Astrocyte of the spinal cord (primary cell): ENCODE measurements at places on chromosomes 12 and 14.
A peak's percentile ranks its signal among the peaks of the same experiment; 100 is the strongest.

DNA sequence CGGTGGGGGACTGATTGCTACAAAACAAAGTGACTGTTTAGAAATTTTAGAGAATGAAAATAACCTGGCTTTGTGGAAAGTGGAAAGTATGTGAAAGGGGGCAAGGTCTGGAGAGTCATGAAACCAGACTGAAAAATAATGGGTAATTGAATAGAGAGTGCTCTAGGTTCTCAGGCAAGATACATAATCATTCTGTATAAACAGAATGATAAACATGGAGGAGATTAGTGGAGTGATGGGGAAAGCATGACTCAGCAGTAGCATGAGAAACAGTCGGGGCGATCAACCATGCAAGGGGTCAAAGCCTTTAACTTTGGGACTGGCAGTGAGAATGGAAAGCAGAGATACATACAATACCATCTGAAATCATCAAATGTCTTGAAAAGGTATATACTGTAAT lies 332.5 kb downstream of the CCER1 start:
- DNase-seq: peak; percentile 6

DNA sequence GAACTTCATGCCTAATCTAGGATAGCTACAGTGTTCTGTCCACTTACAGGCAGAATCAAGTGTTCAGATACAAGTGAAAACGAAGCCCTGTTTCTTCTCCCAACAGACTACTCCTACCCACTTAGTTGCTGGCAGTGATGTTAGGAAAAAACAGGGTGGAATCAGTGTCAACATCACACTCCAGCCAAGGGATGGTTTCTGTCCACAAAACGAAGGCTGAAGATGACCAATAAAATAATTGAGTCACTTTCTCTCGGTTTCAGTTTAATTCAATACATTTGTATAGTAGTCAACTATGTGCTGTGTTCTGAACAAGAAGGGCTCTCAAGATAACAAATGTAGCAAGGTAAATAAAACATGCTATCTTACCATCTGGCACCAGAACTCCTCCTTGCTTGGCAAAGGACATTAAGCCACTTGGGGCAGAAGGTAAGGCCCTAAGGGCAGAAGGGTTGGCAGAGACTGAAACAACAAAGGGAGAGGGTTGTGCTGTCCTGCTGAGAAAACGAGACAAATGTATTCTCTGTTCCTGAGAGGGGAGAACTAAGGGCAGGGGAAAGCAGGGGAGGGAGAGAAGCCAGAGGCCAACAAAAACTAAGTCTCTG lies 393.6 kb downstream of the DPF3 start:
- DNase-seq: no peak

GRCh38 chr12:107242189-107242588 lies 148.8 kb upstream of the CRY1 start:
- peak; percentile 37 for DNase-seq

DNA sequence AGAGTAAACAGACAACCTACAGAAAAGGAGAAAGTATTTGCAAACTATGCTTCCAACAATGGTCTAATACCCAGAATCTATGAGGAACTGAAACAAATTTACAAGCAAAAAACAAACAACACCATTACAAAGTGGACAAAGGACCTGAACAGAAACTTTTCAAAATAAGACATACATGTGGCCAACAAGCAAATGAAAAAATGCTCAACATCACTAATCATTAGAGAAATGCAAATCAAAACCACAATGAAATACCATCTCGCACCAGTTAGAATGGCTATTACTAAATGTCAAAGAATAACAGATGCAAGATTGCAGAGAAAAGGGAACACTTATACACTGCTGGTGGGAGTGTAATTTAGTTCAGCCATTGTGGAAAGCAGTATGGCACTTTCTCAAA lies 125.8 kb downstream of the C12orf42 start:
- DNase-seq: no peak

- DNase-seq: no peak
Measured at GRCh38 chr12:8676651-8677050, 14.0 kb upstream of the MFAP5 start.

DNA sequence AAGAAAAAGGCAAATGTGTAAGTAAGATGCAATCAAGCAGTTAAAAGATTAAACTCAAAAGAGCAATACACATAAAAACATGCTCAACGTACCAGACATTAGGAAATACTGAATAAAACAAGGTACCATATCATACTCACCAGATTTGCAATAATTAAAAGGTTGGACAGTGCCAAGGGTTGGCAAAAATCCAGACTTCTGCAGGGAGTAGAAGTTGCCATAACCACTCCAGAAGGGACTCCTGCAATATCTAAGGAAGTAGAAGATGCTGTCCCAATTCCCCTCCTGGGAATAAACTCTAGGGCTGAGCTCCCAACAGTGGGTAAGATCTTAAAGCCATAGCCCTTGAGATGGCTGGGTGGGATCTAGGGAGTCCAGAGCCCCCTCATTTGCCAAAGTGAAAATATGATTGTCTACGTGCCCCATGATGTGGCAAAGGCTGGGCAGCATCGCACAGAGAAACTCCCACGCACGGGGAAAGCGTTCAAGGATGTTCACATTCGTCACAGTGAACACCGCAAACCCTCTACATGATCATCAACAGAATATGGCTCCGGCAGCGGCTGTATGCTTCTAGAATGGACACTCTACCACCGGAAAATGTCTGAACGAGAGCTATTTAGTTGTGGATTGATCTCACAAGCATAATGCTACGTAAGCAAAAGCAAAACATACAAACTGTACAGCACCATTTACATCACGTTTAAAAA lies 12.3 kb downstream of the KCTD10 start:
- DNase-seq: no peak

- DNase-seq: no peak
Measured at GRCh38 chr12:47131011-47131410, 51.3 kb upstream of the AMIGO2 start.

DNA sequence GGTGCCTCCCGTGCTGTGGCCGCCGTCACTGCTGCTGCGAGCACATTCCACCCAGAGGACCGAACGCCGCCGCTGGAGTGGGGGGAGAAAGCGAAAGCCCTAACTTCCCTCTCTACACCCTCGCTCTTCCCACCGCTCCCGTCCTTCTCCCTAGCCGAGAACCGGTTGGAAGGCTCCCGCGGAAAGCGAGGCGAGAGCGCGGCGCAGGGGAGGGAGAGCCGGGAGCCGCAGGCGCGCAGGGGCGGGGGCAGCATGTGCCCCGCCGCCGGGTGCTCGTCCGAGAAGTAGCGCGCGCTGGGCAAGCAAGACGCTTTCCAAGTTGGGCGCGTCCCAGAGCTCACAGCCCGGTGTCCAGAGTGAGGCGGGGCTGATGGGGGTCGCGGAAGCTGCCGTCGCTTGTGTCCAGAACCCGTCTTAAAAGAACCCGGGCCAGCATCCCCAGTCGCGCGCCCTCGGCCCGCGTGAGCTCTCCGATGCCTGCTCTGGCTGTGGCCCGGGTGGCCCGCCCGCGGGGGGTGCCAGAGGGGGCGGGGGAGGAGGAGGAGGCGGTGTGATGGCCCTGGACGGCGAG lies at the start of gene TRHDE:
Gene TRHDE (plus strand): TSS at position 280 of the 571 bp plus-strand sequence. CDS start 274 bp downstream, at position 554.
- DNase-seq: peak; percentile 76

DNA sequence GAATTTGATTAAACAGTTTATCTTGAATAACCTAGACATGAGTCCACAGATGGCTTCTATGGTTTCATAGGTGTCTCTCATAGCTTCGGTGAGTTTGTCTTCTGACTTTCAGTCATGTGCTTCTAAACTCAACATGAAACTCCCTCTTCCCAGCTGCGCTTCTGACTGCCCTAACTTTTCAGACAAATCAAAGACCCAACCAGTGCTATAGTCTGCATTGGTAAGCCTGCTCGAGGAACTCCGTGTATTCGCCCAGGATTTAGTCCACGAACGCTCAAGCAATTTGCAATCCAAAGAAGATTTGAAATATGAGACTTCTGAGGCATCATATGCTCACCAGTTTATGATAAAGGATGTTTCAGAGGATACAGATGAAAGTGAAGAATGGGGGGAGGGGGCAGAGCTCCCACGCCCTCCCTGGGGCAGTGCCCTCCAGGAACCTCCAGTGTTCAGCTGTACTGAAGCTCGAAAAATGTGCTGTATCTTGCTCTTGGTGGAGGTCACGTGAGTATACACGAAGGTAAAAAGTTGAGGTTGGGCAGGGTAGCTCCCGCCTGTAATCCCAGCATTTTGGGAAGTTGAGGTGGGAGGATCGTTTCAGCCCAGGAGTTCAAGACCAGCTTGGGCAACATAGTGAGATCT lies 5.2 kb upstream of the RILPL2 start:
- DNase-seq: no peak

GRCh38 chr12:121797937-121798786 lies 4.7 kb upstream of the RHOF start:
- DNase-seq: peak; percentile 54

DNA sequence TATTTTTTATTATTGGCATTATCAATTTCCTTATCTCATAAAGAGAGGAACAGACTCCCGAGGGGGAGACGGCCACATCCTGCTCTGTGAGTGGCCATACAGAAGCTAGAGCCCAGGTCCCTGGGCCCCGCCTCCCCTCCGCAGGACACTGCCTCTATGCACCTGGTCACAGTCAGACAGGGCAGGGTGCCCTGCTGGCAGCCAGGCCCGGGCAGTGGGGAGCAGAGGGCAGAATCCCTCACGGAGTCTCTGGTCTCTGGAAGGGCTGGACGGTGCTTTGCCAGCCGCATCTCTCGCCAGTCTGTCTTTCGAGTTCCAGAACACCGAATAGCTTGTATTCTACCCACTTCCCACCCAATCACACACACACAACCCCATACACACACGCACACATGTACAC lies 16.4 kb upstream of the CACNA2D4 start:
- no peak for DNase-seq
